ENCODE measurements at places on chromosomes 5 and 9.

GRCh38 chr9:32292611-32293010, 91.8 kb upstream of the ACO1 start:
- no peak for DNase-seq

GRCh38 chr9:108836781-108837180, 19.0 kb downstream of the ACTL7B start:
- DNase-seq = no peak

DNA sequence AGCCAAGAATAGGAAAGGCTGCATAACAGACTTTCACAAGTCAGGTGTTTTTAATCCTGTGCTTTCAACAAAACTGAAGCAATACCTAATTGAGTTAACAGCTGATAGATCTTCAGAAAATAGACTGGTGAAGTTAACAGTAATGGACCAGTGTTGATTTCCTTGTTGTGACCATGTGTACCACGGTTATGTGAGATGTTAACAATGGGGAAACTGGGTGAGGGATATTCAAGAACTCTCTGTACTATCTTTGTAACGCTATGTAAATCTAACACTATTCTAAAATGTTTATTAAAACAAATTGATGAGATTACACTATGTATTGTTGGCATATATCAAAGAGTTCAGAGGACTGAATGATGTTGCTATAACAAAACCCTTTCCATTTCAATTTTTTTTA, 36.9 kb downstream of the MACROH2A1 start:
- no peak for DNase-seq

DNA sequence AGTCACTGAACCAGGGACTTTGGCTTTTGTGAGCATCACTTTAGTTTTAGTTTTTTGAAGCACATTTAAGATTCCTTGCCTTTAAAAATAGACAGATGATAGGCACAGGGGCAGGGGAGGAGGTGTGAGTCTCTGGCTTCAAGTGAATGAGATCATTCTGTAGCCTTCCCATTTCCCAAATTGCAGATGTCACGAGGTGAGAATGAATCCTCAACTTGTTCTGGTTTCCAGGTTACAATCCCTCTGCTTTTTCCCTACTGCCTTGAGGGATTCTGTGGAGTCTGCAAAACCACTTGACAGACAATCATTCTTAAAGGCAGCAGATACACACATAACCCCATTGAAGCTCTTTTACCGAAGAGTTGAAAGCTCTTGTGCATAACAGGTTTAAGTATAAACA, 332.4 kb downstream of the DMAC1 start:
- no peak for DNase-seq

GRCh38 chr5:18023986-18024385, 389.7 kb downstream of the TAF11L14 start:
- DNase-seq = no peak

DNA sequence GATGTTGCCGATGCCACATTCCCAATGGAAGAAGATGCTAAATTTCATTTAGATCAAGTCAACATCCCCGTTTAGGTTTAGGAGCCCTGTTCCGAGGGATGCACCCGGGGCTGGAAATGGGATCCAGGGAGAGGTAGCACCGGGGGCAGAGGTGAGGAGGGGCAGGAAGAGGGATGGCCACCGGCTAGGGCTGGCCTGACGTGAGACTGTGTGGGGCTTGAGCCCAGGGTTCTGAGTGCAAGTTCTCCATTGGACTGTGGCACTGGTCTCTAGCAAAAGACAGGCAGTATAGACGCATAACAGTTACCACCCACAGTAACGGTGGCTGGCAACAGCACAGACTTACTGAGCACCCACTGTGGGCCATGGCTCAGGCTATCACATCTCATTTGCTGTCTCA, 209.0 kb upstream of the MVB12B start:
- DNase-seq = no peak

DNA sequence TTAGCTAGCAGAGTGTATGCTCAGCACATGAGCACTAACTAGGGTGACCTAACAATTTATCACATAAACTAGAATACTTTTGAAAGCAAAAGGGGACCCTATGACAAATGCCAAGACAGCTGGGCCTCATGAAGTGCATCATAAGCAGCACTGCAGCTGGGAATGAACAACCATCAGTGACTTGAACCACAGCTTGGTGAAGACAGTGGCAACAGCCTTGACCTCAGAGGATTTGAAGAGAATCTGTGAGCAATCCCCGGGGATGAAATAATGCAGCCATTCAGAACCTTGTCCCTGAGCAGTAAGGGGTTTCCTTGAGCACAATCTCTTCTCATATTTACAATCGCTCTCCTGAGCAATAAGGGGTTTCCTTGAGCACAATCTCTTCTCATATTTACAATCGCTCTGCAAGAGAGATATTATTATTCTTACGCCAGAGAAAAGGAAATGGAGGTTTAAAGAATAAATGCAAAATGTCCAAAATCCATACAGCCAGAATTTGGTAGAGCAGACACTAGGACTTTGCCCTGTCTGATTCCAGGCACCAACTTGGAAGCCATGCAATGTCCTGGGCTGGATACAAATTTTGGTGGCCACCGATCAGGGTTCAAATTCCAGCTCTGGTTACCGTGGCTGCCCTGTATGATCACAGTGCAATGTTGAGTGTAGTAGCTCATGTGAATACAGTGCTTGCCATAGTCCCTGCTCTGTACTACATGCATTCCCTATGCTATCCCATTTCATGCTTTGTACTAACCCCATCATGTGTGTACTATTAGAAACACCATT, 846 bp upstream of the NSG2 start:
- DNase-seq = no peak

DNA sequence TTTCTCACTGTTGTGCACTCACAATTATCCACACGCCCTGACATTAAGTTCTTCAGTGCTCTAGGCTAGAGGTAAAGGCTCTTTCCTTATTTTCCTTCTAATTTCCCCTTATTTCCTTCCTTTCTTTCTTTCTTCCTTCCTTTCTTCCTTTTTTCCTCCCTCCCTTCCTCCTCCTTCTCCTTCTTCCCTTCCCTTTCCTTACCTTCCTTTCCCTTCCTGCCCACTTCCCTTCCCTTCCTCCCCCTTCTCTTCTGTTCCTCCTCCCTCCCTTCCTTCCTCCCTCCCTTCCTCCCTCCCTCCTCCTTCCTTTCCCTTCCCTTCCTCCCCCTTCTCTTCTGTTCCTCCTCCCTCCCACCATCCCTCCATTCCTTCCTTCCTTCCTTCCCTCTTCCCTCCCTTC, 317.0 kb upstream of the IRX1 start:
- DNase-seq = no peak

GRCh38 chr5:1759378-1759970, 40.2 kb downstream of the MRPL36 start:
- no peak for DNase-seq

GRCh38 chr5:95966005-95966404, 4.4 kb upstream of the ELL2 start:
- DNase-seq = no peak

DNA sequence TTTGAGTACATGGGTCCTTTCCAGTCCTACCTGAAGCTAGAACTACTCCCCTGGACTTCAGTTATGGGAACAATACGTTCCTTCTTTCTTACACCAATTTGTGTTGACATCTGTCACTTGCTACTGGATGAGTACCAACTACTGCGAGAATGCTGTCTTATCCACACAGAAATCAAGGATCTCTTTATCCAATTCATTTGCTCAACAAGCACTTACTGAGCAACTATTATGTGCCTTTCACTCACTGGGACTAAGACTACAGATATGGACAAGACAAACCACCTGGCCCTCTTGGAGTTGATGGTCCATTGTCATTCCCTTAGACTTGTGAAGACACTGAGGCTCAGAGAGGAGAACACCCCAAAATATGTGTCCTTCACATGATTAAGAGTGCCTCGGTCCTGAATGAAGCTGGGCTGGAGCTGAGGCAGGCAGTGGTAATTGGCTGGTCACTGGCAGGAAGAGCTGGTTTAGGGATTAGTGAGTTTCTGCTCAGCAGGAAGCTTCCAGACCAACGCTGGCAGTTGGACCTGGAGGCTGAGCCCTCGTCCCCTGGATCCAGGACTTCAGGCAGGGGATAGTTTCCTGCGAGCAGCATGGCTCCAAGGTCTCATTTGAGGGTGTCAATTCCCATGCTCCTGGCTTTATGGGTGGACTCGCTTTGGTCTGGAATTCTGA, 8.4 kb upstream of the ARSI start:
- no peak for DNase-seq

DNA sequence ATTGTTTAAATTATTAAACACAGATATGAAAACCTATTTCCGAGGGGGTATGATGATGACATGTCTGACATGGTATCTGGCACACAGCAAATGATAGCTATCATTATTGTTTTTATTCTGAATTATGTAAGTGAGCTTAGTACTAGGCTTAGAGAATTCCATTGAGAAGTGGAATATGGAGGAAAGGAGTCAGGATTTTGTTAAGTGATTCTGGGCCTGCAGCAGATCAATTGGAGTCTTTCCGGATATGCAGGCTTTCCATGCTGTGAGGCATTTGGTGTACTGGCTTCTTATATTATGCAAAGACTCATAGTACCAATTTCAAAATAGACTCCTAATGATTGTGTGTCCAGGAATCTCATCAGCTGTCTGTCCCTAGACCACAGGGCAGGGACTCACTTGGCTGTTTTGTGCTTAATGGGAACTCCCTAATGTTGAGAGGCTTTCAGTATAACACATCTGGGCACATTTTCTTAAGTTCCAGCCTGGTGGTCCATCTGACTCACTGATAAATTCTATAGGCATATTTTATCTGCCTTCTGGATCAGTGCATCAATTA, 180.0 kb upstream of the KLF9 start:
- no peak for DNase-seq

DNA sequence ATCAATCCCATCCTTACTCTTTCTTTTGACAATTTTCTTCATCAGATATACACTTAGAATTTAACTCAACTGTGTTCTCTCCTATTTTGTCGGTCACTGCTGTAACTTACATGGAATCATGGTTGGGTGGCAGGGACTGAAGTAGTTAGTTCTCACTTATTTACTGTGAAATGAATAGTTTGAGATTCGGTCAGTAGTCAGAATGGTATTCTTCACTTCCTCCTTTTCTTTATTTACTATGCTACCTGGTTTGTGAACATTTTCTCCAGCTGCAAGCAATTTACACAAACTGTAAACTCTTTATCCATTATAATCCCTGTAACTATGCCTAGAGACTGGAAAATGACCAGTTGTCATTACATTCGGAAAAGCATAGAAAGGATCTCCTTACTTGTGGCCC, 41.5 kb upstream of the GDNF start:
- no peak for DNase-seq

GRCh38 chr5:9329125-9329524, 216.8 kb downstream of the SEMA5A start:
- no peak for DNase-seq

DNA sequence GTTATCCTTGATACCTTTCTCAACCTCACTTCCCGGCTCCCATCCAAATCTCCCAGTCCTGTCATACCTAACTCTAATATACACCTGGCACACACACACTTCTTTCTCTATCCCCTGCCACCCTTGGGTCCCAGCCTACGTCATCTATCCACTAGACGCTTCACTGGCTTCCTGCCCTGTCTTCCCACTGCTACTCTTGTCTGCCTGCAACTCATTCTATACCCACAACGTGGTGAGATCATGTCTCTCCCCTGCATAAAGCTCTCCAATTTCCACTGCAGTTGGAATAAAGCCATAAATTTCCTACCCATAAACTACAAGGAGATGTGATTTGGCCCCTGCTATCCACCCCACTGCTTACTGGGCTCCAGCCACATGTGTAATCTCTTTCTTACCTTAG, 93.5 kb downstream of the JMY start:
- no peak for DNase-seq

DNA sequence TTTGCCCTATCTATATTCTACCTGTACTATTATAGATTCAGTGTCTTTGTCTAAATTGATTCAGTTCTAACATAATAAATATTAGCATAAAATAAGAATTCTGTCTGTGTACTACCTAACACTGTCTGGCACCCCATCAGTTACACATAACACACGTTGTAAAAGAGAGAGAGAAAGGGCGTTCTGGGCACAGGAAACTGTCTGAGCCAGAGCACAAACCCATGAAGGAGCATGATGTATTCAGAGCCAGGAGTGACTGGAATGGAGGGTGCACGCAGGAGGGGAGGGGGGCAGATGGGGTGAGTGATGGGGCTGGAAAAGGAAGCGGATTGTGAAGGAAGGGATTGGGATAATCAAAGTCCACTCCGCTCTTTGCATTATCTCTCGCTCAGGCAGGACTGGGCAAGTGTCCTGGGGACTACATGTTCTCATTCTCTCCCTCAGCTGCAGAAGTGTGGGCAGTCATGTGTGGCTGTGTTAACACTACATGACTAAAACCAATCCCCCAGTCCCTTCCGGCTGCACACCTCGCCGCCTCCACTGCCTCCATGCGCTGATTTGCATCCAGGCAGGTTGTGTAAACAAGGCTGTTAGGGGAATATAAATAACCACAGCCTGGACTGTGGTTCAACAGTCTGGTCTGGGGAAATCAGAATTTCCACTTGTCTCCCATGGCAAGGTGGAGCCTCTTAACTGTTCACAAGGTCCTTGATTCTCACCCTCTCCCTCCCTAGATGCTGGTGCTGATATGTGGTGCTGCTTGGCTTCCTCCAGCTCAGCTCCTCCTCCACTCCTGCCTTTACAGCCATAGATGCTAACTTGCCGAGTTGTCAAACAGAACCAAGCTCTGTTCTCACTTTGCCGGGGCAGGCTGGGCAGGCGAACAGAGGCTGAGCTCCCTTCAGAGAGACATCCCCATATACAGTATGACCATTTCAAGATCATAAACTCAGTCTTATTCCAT, 367.5 kb upstream of the BRINP1 start:
- peak; percentile 64 for DNase-seq

DNA sequence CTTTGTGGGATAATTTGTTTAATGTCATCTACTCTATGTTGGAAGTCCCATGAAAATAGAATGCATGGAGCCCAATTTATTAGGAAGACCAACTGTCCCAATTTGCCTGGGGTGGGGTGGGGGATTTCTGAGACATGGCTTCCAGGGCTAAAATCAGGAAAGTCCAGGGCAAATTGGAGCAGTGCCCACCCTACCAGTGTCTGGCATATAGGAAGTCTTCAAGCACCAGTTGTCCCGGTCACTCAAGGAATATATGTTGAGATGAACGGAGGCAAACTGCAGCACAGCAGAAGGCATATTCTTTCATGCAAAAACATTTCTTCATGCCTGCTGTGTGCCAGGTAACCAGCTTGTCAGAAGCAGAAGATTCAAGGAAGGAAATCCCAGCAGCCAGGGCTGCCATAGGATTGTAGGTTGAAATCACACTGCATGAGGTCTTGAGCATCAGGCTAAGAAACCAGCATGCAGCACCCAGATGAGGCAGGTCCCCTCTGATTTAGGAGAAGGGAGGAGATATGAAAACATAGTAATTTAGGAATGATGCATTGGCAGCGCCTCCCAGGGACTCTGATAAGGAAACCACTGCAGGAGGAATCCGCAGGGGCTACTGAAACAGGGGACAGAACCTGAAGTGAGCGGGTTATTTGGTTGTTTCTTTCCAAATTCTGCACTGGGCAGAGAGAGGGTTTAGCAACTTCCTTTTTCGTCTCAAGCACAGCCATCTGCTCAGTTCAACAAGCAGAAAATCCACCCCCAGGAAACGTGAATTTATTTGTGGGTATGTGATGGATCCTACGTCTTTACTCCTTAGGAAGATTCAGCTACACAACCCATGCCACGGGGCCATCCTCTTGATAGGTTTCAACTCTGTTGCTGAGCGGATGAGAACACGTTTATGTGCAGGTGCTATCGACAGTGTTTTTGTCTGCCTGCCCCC, 112.6 kb upstream of the CPEB4 start:
- DNase-seq = no peak
